ENCODE measurements at places on chromosomes 12 and 14.

- no peak for DNase-seq
Observed at GRCh38 chr14:57491640-57492039, 2.0 kb downstream of the CCDC198 start.

DNA sequence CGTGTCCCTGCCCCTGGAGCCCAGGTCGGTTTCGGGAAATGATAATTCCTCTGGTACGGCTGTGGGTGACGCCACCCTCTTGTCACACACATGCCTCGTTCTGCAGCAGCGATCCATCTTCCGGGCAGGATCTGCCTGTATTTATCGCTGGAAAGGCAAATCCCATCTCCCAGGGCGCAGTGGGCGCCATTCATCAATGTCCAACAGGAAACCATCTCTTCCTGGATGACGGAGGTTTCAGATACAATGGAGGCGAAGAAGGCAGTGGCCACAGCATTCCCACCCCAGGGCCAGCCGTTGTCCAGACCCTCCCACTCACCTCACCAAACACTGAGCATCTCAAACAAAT is 74.2 kb downstream of the NOC4L start:
- no peak for DNase-seq

GRCh38 chr12:21933656-21934055 is 7.6 kb downstream of the ABCC9 start:
- no peak for DNase-seq

DNA sequence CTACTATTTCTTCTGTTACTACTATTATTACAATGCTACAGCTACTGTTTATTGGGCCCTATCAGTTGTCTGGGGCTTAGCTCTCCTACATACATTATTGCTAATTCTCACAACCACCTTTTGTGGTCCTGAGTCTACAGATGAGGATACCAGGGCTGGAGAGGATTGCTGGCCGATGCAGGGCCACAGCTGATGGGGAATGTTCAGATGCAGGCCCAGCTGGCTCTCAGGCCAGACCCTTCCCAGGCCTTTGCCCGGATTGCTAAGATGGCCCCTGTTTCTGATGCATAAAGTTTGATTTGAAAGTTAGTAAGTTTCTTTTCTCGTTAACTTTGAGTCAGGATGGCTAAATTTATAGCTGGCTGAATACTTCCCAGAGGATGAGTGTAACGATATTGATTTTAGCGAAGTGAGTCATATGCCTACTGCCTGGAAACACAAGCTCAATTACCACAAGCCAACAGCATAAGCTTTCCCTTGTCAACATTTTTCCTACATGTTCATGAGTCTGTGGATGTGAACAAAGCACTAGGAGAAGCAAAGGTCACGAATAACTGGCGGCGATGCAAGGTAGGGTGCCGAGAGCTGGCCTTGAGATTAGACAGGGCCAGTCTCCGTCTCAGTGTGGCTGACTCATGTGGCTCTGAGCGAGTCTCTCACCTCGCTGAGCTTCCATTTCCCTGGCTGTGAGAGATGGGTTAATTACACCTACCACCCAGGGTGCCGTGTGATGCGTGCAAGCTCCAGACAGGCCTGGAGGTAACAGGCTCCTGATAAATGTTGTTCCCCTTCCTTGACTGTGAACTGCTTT is 111.0 kb downstream of the BEGAIN start:
- no peak for DNase-seq

GRCh38 chr12:127987199-127987901 is 279.6 kb upstream of the TMEM132C start:
- no peak for DNase-seq

GRCh38 chr12:67780580-67781084 is 132.1 kb downstream of the DYRK2 start:
- no peak for DNase-seq

GRCh38 chr14:100419856-100420255 is 96.7 kb downstream of the SLC25A47 start:
- no peak for DNase-seq
